C1 segment of cervical spinal cord (tissue), 14 donors: ENCODE measurements at places on chromosomes 2 and 18.

DNA sequence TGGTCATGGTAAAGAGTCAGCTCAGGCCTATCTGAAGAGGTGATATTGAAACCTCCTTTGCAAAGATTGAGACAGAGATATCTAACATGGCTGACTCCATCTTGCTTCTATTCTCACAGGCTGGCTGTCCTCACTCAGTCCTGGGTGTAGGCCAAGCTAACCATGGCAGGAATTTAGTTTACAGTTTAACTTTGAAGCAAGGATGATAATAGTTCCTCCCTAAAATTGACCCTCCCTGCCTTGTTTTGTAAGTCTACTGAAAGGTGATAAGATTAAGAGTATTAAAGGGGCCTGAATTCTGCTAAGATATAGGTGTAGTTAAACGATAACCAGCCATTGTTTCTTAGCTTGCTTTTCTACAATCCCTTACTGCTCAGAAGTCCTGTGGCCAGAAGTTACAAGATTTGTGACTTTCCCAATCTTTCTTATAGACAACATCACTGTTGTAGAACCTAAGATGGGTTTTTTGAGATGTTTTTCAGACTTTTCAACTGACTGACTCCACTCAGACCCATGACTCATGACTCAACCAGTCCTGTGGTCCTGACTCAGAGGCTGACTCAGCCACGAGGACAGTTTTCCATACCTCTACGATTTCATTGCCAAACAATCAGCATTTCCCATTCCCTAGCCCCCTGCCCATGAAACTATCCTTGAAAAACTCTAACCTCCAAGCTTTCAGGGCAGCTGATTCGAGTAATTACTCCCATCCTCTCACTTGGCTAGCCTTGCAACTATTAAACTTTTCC lies 195.7 kb upstream of the SESTD1 start:
- DNase-seq, result no peak

GRCh38 chr2:127233710-127234109 lies 13.6 kb upstream of the CYP27C1 start:
- DNase-seq, result no peak

DNA sequence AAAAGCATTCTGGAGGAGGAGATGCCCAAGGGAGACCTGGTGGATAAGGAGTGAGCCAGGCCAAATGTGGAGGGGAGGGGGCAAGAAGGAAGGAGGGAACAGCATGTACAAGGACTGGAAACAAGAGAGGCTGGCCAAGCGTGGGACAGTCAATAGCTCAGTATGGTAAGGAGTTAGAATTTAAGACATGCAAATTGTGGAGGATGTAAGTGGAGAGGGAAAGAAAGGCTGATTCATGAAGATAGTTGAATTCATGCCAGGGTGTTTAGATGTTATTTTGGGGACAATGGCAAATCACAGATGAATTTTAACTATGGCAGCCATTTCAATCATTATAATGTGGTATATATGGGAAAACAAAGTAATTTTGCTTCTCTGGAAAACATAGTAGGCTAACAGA lies 462.3 kb downstream of the MEIS1 start:
- DNase-seq, result no peak

- no peak for DNase-seq
Observed at GRCh38 chr2:55923091-55923981, at the start of gene EFEMP1. TSS of gene EFEMP1 (minus strand) at chr2:55923782. CDS start at chr2:55922440, 1,342 bp downstream.

- DNase-seq, result no peak
Observed at GRCh38 chr2:148642891-148643416, 1.6 kb upstream of the EPC2 start.

GRCh38 chr18:38198526-38198925 lies 632.9 kb upstream of the CELF4 start:
- DNase-seq, result no peak

DNA sequence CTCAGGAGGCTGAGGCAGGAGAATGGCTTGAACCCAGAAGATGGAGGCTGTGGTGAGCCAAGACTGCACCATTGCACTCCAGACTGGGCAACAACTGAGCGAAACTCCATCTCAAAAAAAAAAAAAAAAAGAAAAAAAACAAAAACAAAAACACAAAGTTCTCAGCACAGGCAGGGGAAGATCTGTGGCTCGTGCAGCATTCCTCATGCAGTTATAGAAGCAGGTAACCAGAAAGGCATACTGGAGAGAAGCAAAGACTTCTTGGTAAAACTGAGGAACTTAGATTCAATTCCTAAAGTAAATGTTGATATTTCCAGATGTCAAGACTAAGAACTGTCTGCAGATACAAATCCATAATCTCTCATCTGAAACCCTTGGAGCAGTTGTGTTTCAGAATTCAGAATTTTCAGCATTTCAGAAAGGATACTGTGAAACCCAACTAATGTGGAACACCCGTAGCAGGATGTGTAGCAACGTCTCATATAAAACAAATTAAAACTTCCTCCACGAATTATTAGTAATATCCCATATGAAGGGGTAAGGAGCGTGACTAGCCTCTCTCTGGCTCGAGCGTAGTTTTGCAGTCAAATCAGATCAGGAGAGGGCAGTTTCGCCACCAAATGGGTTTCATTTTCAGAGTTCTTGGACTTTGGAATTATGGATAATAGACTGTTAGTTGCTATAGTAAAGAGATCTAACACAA lies 13.2 kb upstream of the SLC25A52 start:
- DNase-seq, result no peak

- no peak for DNase-seq
Observed at GRCh38 chr2:189783451-189783926, 650 bp downstream of the ORMDL1 start.

GRCh38 chr2:84126530-84126929 lies 332.6 kb downstream of the SUCLG1 start:
- DNase-seq, result no peak

- DNase-seq, result no peak
Observed at GRCh38 chr2:181189951-181190350, 209.5 kb downstream of the UBE2E3 start.

DNA sequence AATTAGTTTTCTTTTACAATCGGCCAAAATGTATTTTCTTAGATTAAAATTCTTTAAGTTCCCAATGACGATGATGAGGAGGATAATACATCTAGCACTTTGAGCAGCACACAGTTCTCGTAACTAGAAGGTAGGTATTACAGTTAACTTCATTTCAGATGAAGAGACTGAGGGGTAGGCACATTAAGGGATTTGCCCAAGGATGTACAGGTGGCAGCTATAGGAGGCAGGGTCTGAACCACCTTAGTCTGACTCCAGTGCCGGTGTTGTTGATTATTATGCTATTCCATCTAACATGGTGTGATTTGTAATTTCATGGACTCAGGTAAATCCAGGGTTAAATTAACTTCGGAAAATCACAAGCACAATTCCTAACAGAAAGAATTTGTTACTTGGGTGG lies 1.1 kb downstream of the CD28 start:
- no peak for DNase-seq

DNA sequence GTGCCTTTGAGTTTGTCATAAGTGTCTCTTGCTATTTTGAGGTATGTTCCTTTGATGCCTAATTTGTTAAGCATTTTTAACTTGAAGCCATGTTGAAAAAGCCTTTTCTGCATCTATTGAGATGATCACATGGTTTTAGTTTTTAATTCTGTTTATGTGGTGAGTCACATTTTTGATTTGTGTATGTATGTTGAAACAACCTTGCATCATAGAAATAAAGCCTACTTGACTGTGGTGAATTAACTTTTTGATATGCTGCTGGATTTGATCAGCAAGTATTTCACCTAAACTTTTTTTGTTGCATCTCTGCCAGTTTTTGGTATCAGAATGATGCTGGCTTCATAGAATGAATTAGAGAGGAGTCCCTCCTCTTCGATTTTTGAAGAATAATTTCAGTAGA lies 469.7 kb downstream of the CDH2 start:
- no peak for DNase-seq

GRCh38 chr18:14930576-14930975 lies 182.6 kb downstream of the ANKRD30B start:
- DNase-seq, result no peak

DNA sequence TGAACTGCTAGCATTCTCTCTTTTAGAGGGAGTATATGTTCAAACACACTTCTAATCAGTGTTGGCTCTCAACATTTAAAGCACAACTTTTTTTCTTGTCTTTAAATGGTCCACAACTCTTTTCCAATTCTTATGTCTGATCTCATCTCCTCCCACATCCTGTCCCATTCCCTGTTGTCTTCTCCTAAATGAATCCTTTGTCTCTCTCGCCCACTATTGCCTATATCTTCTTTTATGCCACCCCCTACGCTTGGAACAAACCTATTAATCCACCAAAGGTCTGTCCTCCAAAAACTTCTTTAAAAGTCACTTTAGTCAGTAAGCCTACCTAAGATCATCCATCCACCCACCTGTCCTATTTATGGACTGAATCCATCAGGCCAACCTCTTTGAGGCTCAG lies 235.5 kb upstream of the SMAD7 start:
- no peak for DNase-seq

DNA sequence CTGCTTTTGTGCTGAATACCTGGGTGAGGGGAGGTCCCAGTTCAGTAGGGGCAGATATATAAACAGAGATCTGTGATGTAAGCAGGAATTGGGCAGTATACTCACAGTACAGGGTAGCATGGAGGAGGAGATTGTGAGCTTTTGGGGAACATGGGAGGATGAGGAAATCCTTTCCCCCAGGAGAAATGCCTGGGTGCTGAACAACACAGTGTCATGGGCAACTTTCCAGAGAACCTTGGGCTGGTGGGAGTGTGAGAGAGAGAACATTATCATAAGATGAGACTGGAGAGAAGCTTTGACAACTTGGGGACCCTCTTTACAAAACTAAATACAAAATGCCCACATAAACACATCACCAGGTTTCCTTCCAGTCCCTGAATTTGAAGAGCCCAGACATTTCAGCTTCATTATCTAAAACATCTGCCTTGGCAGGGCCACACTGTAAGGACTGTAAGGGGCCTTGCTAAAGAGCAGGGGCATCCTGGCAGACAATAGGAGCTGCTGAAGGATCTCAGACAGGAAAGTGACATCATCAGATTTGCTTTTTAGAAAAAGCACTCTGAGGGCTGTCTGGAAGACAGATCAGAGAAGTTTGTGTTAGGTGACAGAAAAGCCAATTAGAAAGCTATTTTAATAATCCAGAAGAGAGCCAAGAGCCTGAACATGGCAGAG lies 303.1 kb upstream of the FBXO11 start:
- no peak for DNase-seq

GRCh38 chr2:239832490-239833268 lies 192.5 kb downstream of the NDUFA10 start:
- DNase-seq, result no peak

DNA sequence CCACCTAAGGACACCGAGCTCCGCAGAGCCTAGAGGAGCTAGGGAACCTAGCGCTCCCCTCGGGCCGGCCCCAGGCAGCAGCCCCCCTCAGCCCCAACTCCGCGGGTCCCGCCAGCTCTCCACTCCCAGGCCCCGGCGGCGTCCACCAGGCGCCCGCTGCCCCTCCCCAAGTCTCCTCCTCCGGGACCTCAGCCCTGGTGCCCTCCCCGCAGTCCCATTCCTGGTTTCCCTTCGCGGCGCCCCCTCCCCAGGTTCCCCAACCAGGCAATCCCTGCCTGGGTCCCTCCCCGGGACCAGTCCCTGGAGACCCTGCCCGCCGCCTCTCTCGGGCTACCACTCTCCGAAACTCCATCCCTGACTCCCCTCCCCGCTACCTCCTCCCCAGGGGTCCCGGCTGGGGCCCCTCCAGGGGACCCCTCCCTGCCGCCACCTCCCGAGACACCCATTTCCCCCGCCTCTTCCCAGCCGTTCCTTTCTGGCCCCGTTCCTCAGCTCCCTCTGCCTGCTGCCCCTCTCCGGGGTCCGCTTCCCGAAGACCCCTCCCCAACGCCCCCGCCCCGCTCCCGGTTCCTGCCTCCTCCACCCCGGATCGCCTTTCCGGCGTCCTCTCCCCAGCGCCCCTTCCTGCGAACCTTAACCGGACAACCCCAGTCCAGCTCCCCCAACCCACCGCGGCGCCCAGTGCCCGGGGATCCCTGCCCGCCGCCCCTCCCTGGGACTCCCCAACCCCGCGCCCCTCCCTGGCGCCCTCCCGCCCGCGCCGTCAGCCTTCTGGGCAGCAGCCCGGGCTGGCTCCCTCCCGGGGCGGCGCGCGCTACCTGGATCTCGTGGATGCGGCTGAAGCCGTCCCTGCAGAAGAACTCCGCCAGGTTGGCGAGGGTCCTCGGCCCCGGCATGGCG lies 678 bp downstream of the CYP27C1 start:
- DNase-seq, result no peak

- DNase-seq, result no peak
Observed at GRCh38 chr2:105635564-105635963, 109.1 kb upstream of the NCK2 start.

DNA sequence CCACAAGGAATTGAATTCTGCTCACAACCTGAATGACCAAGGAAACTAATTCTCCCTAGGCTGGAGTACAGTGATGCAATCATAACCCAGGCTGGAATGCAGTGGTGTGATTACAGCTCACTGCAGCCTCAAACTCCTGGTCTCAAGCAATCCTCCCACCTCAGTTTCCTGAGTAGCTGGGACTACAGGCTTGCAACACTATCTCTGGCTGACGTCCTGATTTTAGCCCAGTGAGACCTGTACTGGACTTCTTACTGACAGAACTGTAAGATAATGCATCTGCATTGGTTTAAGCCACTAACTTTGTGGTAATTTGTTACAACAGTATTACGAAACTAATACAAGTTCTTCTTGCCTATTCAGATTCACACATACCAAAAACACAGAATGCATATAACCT lies 9.5 kb upstream of the KDSR start:
- DNase-seq, result no peak

GRCh38 chr18:32598144-32598543 lies 127.5 kb upstream of the GAREM1 start:
- DNase-seq, result no peak

GRCh38 chr2:177520324-177520723 lies 127.8 kb downstream of the AGPS start:
- DNase-seq, result no peak

DNA sequence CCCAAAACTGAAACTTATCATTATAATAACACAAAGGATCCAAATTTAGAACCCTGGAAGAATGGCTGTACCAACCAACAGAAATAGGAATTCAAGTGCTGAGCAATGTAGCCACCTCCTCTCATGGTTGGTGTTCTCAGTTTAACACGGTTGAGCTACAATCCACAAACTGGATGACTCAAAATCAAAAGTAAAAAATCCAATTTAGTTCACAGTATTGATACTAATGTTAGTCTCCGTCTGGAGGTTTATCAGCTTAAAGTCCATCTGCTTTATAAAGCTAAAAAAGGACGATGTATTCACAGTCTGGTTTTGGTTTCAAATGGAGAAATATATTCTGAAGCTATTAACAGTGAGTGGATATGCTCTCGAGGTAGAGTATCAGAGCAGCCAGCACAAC lies 40.5 kb downstream of the CNTNAP5 start:
- no peak for DNase-seq

GRCh38 chr18:8661754-8662559 lies 43.4 kb upstream of the MTCL1 start:
- no peak for DNase-seq

- DNase-seq, result no peak
Observed at GRCh38 chr2:189304360-189304759, 124.8 kb upstream of the COL5A2 start.

GRCh38 chr2:121776885-121777698 lies 21.6 kb downstream of the TSN start:
- no peak for DNase-seq
